Fibroblast of skin of back (primary cell): ENCODE measurements at places on chromosomes 4 and X.

- no peak for DNase-seq
Measured at GRCh38 chr4:54090804-54091623, 8.9 kb upstream of the GSX2 start.

DNA sequence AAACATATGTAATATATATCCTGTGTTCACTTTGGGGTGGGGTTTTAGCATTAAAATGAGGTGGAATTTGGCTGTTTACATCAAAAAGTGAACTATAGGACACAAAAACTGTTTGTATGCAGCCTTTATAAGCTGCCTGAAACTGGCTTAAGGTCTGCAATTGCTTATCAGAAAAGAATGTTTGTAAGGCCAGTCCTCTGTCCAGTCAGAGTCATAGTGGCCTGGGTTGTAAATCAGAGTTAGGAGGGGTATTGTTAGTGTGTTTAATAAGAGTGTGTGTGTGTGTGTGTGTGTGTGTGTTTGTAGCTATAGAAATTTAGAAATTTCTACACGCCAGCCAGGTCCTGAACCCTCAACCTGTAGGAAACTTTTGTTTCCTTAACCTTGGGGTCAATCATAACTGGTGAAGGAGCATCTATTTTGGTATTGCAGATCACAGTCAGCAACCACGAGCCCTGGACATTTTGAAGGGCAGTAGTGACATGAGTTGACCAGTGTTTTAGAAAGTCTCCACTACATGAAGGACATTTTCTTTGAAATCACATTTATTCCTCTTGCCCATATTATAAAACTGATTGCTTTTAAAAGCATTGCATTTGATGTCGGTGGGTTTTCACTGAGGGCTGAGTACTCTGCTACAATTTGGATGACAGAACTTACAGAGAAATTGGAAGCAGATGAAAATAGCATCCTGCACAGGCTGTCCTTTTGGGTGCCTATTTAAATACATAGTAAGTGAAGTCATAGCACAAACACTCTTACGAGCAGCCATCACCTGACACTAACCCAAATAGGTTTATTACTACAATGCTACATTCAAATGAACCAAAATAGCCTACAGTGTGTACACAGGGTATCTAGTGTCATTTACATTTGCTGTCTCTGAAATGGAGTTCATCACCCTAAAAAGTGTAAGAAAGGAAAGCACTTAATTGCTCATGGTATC lies 11.2 kb upstream of the TMEM154 start:
- DNase-seq, result no peak

GRCh38 chr4:156798438-156798837 lies 173.2 kb downstream of the PDGFC start:
- no peak for DNase-seq

DNA sequence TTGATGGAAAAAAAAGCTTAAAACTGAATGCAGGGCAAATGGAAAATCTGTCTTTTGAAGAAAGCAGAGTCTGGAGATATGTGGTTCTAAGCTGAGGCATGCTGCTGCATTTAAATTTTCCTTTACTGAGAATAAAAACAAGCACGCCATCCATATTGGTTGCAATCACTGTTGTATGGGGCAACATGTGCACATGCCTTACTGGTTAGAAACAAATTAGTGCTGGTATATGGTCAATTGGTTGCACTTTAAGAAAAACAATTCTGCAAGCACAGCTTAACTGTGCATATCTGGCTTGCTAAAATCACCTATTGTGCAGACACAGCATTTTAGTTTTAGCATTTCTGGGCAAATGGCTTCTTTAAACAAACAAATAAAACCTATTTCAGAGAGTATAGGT lies 239.1 kb downstream of the NDST4 start:
- DNase-seq, result no peak

- DNase-seq, result no peak
Measured at GRCh38 chr4:184732126-184732525, 1.8 kb downstream of the CENPU start.

- peak; percentile 64 for DNase-seq
Measured at GRCh38 chr4:5133201-5133600, 81.9 kb downstream of the STK32B start.

GRCh38 chrX:107014936-107015335 lies 14.9 kb upstream of the MORC4 start:
- DNase-seq, result no peak

GRCh38 chr4:1404573-1405253 lies 1.5 kb downstream of the NKX1-1 start:
- no peak for DNase-seq

DNA sequence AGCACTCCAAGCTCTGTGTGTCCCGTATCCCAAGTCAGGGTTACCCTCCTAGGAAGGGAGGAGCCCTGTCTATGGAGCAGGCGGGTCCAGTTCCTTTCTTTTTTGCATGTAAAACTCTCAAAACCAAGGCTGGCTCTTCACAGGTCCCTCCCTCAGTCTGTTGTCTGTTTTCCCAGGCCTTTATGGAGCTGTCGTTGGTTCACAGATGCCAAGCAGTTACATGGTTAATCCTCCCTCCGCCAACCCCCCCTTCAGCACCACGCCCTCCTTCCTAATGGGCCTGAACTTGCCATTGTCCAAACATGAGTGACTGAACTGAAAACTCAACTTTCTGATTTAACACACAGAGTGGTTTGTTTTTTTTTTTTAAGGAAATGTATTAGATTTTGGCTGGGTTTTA lies 148.3 kb downstream of the STOX2 start:
- DNase-seq, result no peak

GRCh38 chr4:21535898-21536297 lies 412.7 kb downstream of the KCNIP4 start:
- DNase-seq, result no peak

- no peak for DNase-seq
Measured at GRCh38 chr4:100591161-100591876, 73.5 kb upstream of the EMCN start.

GRCh38 chr4:178453057-178453456 lies 1010.8 kb upstream of the AGA start:
- no peak for DNase-seq

GRCh38 chr4:140236654-140237169 lies 82.7 kb upstream of the MAML3 start:
- peak; percentile 50 for DNase-seq

- DNase-seq, result no peak
Measured at GRCh38 chr4:75229806-75230570, 284.2 kb downstream of the RCHY1 start.

- DNase-seq, result no peak
Measured at GRCh38 chr4:107625391-107625902, 94.6 kb downstream of the PAPSS1 start.

- peak; percentile 18 for DNase-seq
Measured at GRCh38 chrX:19535476-19535875, 20.2 kb upstream of the MAP3K15 start.

- DNase-seq, result peak; percentile 46
Measured at GRCh38 chr4:76623217-76624045, 188.4 kb downstream of the SHROOM3 start.

DNA sequence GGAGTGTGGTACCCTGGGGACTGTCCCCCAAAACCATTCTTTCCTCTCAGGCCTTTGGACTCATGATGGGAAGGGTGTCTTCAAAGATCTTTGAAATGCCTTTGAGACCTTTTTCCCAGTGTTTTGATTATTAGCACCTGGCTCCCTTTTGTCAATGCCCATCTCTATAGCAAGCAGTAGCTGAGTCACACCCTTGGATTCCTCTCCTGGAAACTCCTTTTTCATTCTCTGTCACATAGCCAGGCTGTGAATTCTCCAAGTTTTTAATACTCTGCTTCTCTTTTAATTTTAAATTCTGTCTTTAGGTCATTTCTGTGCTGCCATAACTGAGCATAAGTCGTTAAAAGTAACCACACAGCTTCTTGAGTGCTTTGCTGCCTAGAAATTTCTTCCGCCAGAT lies 29.7 kb downstream of the IL21 start:
- no peak for DNase-seq

- DNase-seq, result no peak
Measured at GRCh38 chr4:46994007-46994405, 625 bp upstream of the GABRA4 start.

DNA sequence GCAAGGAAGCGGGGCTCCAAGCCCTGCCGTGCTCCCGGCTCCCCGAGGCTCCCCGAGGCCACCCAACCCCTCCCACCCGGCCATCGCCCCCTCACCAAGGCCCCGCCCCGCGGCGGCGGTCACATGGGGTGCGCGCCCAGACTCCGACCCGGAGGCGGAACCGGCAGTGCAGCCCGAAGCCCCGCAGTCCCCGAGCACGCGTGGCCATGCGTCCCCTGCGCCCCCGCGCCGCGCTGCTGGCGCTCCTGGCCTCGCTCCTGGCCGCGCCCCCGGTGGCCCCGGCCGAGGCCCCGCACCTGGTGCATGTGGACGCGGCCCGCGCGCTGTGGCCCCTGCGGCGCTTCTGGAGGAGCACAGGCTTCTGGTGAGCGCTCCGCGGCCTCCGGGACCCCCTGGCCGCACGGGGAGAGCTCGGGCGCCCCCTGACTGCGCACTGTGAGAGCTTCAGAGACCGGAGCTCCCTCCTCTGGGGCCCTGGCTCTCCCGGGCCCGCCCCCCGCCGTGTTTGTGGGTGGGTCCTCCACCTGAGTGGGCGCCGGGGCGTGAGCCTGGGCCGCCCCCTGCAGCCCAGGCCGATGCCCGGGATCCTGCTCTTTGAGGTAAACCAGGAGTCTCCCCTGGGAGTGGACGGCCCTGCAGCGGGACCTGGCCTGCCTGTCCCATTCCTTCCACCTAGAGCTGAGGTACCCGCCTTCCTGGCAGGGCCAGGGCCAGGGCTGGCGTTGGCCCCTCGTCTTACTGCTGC lies at the start of gene IDUA:
IDUA (plus strand) TSS at position 166 of the 745 bp plus-strand sequence; CDS start at position 207, 41 bp downstream.
- DNase-seq, result peak; percentile 55

- DNase-seq, result no peak
Measured at GRCh38 chr4:73193155-73193554, 65.4 kb downstream of the ANKRD17 start.

DNA sequence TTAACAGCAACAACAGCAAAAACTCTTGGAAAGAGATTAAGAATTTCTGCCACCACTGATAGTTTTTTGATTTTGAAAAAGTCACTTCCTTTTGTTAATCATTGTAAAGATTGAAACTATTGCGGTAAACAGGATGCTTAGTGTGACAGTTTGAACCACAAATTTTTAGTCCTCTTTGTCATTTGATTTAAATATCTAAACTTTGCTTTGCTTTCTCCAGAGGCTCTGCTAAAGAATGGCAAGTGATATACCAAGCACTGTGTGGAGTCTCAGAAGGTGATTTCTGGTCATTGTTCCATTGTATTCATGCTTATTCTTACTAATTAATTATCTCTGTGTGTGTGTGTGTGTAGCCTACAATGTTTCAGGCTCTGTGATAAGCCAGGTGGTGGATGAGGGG lies 155.6 kb downstream of the BMPR1B start:
- no peak for DNase-seq

- DNase-seq, result peak; percentile 4
Measured at GRCh38 chr4:122119739-122120138, 32.4 kb upstream of the BLTP1 start.

GRCh38 chr4:7759216-7759615 lies 180.4 kb downstream of the AFAP1 start:
- no peak for DNase-seq

GRCh38 chr4:22167201-22167600 lies 218.6 kb upstream of the KCNIP4 start:
- no peak for DNase-seq
